ENCODE measurements at places on chromosomes 7 and 10.

GRCh38 chr10:29026065-29026797, 262.6 kb upstream of the LYZL1 start:
- no peak for DNase-seq

DNA sequence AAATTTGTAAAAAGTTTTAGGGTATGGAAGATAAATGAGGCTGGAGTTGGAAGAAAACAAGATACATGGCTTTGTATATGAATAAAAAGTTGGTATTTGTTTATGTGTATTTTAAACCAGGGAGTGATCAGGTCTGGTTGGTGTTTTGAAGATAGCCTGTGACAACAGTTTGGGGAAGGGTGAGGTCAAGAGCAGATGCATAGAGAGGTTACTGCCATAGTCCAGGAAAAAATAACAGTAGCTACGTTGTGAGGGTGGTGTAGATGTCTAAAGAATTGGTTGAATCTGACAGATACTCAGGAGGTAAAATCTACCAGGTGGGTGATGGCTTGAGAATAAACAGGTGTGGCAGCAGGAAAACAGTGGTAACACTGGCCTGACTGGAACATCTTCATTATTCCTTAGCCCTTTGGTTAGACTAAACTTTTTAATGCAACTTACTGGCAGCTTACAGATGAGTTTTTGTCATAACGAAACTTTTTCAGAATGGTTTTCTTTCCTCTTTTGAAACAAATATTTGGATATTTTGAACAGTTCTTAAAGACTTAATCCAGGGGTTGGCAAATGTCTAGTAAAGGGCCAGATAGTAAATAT, 25.5 kb downstream of the ZNRF2 start:
- no peak for DNase-seq

GRCh38 chr7:77710067-77710466, 13.8 kb downstream of the RSBN1L start:
- no peak for DNase-seq

GRCh38 chr7:3453398-3453797, 152.3 kb downstream of the SDK1 start:
- no peak for DNase-seq

DNA sequence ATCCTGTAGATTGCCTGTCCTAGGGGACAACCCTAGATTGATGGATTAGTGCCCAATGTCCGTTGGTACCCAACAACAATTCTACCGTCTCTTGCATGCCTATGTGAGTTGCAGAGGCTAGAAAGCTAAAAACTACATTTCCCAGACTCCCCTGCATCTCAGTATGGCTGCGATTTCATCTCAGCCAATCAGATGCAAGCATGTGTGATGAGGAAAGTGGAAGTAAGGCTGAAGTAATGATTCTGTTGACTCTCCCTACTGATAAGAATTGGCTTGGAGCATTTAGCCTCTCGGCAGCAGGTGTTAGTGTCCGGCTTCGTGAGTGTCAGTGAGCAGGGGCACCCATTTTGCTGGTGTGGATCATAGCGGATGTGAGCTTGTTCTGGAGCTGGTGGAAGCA, 171.9 kb downstream of the FGFR2 start:
- no peak for DNase-seq

DNA sequence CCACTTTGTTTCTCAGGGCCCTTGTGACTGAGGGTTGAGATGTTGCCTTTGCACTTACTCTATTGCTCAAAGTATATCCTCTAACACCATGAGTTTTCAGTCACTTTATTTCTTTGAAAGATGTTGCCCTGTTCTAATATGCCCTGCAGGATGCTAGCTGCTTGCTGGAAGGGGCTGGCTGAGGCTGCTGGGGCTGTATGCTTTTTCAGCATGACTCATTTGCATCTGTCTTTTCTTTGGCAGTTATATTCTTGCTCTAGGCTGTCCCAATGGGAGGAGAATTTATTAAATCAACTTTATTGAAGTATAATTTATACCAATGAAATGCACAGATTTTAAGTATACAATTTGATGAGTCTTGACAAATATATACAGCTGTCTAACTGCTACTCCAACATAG, 157.7 kb downstream of the PLPP4 start:
- no peak for DNase-seq

GRCh38 chr10:13765641-13766341, 179.0 kb downstream of the PRPF18 start:
- DNase-seq = no peak

All from esophagus squamous epithelium (tissue), 5 donors.